Hepatic stellate cell (primary cell): ENCODE measurements at places on chromosomes 2 and 18.

- no peak for DNase-seq
These were observed 188.1 kb upstream of the SPRED2 start for GRCh38 chr2:65620524-65620923.

DNA sequence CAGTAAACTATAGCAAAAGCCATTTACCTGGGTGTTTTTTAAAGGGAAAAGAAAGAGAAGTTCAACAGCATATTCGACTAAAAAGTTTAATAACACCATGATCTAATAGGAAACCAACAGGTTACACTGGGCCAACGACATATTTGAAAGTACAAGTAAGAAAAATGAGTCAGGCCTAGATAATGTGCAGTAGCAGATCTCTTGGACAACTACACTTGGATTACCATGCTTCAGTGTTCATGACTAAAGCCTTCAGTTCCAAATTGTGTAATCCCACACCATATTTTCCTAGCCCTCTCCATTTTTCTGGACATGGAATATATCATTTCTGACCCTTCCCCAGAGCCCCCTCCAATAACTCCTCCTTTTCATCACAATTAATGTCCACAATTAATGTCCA lies 39.1 kb upstream of the FIGN start:
- DNase-seq = peak; percentile 40

DNA sequence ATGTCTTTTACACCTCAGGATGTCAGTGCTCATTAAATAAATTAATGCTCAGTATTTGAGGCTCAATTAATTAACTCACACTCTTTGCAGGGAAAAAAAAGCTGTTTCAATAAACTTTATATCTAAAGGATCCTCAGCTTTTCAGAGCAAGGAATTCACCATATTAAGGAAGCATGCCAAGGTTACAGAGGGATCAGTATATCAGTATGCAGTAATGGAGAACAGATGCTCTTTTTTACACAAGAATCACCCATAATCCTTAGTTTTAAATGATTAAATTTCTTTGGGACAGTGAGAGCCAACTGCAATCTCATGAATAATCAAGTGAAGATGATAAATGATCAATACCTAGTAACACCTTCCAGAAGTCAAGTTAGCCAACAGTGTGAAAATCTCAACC lies 14.9 kb upstream of the LCT start:
- DNase-seq = no peak

DNA sequence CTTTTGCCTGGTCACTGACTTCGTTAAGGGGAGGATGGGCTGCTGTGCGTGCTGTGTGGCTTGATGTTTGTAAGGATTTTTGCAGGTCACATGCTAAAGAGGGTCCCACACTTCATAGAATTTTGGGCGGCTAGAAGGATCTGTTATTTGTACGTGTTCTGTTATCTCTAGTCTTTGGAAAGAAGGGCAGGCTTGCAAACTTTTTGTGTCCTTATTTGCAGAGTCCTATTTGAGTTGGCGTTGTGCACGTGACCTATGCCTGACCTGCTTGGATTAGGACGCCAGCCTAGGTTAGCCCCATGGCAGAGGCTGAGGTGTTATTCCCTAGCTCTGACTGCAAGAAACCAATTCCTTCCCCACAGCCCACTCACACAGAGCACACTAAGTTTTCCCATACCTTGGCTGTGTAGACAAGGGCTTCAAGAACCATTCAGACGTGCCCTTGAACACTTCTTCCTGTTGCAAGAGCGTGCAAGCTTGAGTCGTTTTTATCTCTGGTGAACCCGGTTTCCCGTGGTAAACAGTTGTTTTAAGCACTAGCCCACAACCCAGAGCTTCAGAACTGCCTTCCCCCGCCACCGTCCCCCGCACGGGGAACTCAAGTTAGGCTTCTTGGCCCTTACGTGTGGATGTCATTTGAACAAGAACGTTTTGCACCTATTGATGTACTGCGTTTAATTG lies 94.6 kb downstream of the LDLRAD4 start:
- DNase-seq = no peak

DNA sequence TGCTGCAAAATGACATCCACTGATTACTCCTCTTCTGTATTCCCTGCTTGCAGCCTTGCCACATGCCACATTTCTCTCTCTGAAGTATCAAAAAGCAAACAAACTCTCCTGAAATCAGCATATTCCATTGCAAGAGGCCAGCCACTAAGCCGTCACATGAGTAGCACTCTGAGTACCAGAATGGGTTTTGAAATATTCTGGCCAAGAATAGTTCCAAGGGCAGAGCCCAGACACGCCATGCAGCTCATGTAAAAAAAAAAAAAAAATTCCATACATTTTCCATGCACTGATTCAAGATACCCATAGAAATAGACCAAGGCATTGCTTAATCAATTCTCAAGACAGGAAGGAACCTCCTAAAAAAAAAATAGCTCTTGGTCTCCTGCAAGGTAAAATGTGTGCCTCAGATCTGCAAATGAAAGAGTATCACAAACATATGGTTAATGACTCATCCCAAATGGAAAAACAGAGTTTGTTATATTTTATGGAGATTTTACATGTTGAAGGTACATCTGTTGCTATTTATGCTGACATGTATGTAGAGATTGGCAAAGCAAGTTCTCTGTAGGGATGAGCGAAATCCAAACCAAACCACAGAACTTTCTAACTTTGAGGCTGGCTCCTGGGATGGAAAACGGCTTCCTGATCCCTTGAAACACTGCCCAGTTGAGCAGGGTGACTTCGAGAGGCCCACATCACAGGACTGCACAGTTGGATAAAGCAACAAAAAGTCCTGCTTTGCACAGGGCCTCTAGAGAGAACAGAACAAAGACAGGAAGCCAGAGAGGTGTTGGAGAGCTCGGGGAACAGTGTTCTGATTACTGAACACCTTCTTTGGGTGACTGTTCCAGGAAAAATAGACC lies 346.2 kb downstream of the ZNF521 start:
- no peak for DNase-seq

DNA sequence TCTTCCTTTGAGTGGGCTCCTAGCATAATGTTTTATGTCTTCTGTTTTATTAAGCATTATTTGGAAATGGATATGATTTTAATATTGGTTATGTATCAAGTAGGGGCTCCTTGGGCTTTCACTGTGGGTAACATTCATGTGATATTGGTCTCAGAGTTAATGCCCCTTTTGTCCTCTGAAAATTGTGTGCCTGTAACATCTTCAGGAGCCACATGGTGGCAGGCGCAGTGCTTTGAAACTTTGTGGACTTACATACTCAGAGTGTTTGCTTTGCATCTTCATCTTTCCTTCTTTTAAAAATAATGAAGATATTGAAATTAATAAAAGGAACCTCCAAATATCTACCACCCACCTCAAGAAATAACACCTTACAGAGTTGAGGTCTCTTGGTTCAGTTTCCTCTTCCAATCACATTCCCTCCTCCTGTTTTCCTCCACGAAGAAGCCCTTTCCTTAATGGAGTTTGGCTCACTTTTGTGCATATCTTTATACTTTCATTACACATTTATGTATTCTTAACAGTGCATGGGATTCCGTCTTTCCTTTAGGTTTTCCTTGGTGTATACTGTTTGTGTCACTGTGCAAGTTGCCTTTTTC lies 73.5 kb downstream of the LIMS1 start:
- no peak for DNase-seq

DNA sequence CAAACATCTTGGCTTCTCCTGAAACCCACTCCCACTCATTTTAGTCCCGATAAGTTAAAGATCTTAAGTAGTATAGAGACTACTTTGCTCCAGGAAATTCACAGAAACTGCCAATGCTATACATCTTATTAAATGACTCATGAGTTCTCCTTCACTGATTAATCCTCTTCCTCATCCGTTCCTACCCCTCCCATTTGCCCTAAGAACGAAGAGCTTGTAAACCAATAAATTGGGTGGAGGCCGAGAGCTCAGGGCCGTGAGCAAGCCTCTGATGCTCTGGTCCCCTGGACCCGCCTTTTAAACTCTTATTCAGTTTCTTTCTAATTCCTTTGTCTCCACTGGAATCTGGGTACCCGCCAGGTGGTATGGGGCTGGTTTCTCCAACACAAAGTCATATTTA lies 68.6 kb downstream of the METTL8 start:
- DNase-seq = no peak

- DNase-seq = peak; percentile 26
These were observed 1.6 kb upstream of the KLF7 start for GRCh38 chr2:207167099-207167923.

GRCh38 chr2:20428717-20429490 lies 18.0 kb upstream of the RHOB start:
- DNase-seq = no peak

DNA sequence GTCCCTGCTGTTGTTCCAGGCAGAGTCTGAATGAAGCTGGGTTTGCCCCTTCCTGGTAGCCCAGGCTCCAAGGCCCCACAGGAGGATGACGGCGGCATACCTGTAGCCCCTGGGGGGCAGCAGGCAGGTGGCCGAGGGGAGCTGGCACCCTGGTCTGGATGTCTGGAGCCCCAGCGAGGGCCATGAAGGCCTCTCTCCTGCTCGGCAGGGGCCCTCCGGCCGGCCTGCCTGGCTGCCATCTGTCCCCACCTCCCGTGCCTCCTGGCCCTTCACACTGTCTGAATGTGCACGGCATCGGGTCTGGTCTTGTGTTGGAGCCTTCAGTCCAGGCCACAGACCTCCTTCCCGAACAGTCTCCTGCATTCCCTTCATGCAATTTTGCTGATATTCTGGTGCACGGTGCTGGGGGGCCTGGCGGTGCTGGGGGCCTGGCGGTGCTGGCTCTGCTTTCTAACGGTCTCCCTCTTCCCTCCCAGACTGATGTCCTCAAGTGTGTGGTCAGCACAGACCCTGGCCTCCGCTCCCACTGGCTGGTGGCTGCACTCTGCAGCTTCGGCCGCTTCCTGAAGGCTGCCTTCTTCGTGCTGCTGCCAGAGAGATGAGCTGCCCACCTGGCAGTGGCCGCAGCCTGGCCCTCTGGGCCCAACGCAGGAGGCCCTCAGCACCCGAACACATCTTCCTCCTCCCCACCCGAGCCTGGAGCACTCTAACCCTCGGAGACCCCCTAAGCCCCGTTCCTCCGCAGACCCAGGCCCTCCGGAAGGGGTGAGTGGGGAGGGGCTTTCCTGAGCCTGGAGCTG lies 13.5 kb downstream of the BOK start:
- no peak for DNase-seq

DNA sequence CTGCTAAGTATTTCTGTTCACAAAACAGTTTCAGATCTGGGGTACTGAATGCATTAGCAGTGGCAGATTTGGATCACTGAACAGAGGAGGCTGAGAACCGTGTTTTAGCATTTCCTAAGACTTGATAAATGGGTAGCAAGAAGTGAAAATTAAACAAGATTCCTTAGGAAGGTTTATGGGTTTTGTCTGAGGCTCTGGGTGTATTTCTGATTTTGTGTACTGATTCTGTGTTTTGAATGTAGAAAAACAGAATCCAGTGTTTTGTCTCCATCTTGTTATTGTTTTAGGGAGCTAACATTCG lies 1.4 kb downstream of the FAM117B start:
- no peak for DNase-seq
